Stimulated activated CD4-positive, alpha-beta T cell treated with anti-CD3 and anti-CD28 coated beads, Interleukin-1b, Interleukin-23, amount 100 ng/mL, for 1 hour (primary cell): ENCODE measurements at places on chromosomes 5 and 9.

DNA sequence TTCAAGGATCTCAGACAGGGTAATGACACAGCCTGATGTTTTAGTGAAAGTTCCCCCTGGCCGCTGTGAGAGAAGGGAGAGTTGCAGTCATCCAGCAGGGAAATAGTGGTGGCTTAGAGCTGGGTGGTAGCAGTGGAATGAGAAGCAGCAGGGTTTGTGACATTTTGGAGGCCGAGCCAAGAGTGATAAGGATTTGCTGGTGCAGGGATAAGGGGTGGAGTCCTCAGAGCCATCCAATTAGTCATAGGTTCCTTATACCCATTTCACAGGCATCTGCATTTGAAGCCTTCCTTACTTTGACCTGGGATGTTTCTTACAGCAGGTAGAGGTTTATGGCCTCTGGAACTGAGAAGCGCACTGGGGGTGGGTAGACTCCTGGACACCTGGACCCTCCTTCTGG, 12.8 kb downstream of the JADE2 start:
- no peak for DNase-seq

DNA sequence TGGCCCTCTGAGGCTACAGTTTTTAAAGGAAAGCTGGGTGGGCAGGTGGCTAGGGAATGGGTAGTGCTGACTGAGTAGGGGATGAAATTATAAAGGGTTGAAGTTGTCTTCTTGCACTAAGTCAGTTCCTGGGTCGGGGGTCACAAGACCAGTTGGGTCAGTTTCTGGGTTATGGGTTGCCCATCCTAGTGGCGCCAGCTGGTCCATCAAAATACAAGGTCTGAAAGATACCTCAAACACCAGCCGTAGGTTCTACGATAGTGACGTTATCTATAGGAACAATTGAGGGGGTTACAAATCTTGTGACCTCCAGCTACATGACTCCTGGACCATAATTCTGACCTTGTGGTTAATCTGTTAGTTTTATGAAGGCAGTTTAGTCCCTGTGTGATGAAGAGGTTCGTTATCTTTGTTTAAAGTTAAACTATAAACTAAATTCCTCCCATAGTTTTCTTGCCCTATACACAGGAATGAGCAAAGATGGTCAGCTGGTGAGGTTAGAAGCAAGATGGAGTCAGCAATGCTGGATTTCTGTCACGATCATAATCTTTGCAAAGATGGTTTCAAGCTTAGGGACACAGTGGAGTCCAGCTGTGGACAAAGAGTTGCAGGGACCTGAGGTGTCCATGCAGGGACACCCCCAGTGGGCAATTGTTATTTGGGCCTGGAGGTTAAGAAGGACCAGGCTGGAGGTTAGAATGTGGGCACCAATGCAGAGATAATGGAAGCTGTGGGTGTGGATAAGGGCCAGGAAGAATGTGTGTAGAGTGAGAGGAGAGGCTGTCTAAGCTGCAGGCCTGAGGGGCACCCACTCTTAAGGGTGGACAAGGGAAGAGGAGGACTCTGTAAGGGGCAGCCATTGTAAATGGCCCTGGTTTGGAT, 14.0 kb upstream of the CREBRF start:
- no peak for DNase-seq

DNA sequence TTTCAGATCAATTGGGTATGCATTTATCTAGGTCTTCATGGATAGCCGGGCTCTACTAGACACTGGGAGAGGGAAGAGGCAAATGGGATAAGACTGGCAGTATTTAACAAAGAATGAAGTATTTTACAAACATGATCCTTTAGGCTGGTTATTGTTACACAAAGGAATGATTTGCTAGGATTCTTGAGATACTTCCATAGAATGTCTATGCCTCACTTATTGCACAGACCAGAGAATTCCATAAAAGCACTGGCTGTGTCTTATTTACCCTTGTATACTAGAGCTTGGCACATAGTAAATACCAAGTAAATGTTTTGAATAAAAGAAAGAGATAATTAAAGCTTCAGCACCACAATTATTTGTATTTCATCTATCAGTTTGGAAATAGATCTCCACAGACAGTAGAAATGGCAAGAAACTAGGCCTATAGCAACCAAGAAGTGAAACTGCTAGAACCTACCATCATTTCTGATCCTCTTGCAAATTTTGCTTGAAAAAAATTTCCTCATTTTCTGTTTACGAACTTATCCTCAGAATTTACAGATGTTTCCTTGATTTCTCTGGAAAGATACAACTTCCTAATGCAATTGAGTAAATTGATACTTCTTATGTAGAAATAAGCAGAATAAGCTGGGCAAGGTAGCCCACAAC, 3.8 kb downstream of the PDCD1LG2 start:
- DNase-seq = no peak

GRCh38 chr9:372128-372527, 157.5 kb downstream of the DOCK8 start:
- DNase-seq = no peak

DNA sequence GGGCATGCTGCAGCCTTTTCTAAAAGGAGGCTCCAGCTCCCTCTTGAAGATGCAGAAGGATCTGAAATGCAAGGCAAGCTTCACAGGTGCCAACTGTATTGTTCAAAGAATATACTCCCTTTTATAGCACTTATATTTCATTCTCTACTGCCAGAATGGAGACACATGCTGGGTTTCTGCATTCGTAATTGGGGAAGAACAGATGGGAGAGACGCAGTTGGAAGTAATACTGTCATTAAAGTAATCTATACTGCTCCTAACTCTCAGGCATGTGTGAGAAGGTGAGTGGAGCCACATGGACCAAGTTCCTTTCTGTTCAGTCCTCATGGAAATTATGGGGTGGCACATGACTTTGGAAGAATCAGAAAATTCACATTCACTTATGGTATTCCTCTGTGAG, 226.4 kb downstream of the TRIM32 start:
- no peak for DNase-seq

DNA sequence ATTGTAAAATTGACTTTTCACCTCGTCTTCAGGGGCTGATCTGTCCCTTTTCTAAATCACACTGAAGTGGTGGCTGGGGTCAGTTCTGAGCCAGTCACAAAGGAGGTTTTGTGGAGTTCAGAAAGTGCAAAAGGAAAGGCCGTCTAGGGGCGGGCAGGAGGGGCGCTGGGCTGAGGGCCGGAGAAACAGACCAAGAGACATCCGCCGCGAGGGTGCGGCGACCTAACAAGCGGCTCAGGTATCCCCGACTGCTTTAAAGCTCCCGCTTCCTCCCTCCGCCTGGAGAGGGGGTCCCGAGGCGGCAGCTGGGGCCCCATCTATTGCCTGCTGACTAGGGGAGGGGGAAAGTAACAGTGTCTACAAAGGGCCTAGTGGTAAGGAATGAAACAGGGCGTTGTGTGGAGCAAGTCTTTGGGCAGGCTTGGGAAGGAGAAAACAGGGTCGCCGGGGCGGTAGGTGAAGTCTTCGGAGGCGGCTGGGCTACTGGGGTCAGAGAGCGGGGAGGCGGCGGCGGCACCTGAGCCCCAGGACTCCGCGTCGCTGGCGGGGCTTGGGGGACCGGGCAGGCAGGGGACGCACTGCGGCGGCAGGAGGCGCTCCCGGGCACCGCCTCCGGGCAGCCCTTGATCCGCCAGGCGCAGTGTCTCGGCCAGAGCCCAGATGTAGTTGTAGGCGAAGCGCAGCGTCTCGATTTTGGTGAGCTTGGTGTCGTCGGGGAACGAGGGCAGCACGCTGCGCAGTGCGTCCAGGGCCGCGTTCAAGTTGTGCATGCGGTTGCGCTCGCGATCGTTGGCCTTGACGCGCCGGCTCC, 950 bp downstream of the NEUROG1 start:
- DNase-seq = no peak
